Neural progenitor cell (in vitro differentiated cells): ENCODE measurements at places on chromosomes 7 and 10.

DNA sequence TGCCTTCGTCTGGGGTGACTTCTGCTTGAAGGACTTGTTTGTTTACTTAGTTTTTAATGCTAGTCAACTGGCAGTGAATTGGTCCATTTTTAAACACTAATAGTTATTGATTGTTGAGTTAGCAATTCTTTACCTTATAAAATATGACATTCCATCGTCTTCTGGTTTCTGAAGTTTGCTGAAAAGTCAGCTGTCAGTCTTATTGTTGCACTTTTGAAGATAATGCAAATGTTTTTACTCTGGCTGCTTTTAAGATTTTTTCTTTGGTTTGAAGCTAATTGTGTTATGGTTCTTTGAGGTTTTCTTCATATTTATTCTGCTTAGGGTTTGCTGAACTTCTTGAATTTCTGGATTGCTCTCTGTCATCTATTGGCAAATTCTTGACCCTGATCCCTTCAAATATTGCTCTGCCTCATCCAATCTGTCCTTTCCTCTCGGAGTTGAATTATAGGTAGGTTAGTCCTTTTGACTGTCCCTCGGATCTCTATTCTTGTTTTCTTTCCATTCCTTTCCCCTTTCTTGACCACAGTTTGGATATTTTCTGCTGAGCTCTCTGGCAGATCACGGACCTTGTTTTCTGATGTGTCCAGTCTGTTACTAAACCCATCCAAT lies 24.2 kb downstream of the MGMT start:
- peak; percentile 46 for DNase-seq

GRCh38 chr7:11480143-11480542 lies 351.9 kb downstream of the THSD7A start:
- DNase-seq, result no peak

- DNase-seq, result peak; percentile 39
Measured at GRCh38 chr10:114703377-114704107, 45.5 kb upstream of the ABLIM1 start.

- DNase-seq, result no peak
Measured at GRCh38 chr10:3655528-3655927, 129.5 kb downstream of the KLF6 start.

GRCh38 chr10:129207297-129207696 lies 259.7 kb upstream of the MGMT start:
- no peak for DNase-seq

GRCh38 chr7:17770710-17771375 lies 169.5 kb downstream of the SNX13 start:
- DNase-seq, result no peak

DNA sequence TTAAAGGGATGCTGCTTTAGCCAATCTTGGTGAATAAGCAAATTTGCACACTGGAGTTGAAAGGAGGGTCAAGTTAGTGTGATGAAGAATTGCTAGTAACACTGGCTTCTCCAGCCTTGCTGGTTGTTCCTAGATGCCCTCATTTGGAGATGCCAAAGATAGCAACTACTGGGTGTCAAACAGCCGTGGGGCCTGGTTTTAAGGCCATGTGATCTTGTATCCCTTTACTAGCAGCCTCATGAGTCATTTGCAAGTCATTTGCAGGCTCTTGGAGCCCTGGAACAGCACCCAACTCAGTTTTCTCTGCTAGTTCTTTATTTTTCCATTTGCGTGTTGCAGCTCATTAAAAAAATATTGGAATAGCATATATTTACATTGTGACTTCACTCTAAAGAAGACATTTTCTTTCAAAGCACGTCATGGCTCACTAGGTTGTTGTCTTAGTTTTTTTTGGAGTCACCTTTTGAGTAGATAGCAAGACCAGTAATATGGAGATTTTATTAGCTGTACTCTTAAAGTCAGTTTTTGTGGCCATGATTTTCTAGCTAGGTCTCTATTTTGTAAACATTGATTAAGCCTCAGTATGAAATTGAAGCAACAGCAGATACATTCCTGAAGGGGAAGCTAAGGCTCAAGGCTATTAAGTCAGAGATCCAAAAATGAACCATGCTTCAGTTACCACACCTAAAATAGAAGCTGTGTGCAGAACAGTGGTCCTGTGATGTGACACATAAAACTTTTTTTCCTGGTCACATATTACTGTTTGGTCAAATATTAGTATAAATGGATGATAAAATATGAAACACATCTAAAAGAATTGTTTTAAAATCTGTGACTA lies 1.3 kb downstream of the LSMEM1 start:
- no peak for DNase-seq

DNA sequence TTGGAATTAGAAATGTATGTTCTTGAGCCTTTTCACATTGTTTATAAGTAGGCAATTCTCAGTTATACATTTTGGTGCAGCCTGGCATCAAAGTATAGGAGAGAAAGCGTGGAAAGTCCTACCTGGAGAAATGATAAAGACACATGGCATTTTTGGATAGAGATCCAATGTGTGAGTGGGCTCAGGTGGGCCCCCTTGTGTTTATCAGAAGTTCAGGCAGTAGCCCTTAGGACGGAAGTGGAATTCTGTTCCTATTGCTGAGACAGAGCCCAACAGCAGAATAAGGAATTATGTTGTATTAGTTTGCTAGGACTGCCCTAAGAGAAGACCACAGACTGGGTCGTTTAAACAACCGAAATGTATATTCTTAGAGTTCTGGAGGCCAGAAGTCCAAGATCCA lies 85.2 kb upstream of the AMPH start:
- no peak for DNase-seq

- DNase-seq, result no peak
Measured at GRCh38 chr10:62635127-62635526, 169.4 kb upstream of the ADO start.

- DNase-seq, result no peak
Measured at GRCh38 chr10:66783316-66783715, 142.5 kb upstream of the LRRTM3 start.

GRCh38 chr10:113643183-113643582 lies 20.7 kb downstream of the NRAP start:
- no peak for DNase-seq

GRCh38 chr10:59393349-59393748 lies 31.0 kb upstream of the FAM13C start:
- DNase-seq, result no peak

DNA sequence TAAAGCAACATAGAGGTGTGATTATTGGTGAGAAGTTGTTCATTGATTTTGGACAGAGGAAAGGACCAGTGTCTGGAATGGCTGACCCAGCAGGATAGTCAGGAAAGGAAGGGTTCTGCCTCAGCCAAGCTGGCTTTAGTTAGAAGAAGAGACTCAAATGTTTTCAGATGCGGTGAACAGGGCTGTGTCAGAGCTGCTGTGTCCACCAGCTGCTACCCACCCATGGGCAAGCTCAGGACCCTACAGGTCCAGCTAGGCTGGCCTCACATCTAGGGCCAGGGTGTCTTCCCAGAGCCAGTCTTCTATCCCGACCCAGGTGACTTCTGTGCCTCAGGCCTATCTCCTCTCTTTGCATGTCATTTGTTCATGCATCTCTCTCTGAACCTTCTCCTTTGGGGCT lies 37.3 kb upstream of the CXCL12 start:
- no peak for DNase-seq

- DNase-seq, result no peak
Measured at GRCh38 chr10:2893158-2893845, 174.0 kb upstream of the PFKP start.

GRCh38 chr7:76282344-76283253 lies 19.9 kb upstream of the HSPB1 start:
- DNase-seq, result peak; percentile 77

DNA sequence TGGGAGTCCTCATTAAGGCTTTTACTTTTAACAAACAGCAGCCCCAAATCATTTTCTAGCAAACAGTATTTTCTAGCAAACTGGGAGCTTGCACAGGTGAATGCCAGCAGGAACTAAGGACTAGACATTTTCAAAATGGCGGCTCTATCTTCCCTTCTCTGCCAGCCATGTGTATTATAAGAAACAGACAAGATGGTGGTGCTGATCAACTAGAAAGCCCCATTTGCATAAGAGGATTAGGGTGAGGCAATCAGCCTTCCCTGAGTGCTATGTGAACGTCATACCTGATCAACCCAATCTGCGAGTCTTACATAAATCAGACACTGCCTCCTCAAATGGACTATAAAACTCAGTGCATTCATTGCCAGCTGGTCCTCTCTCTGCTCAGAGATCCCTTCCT lies 479.6 kb downstream of the IPMK start:
- no peak for DNase-seq

DNA sequence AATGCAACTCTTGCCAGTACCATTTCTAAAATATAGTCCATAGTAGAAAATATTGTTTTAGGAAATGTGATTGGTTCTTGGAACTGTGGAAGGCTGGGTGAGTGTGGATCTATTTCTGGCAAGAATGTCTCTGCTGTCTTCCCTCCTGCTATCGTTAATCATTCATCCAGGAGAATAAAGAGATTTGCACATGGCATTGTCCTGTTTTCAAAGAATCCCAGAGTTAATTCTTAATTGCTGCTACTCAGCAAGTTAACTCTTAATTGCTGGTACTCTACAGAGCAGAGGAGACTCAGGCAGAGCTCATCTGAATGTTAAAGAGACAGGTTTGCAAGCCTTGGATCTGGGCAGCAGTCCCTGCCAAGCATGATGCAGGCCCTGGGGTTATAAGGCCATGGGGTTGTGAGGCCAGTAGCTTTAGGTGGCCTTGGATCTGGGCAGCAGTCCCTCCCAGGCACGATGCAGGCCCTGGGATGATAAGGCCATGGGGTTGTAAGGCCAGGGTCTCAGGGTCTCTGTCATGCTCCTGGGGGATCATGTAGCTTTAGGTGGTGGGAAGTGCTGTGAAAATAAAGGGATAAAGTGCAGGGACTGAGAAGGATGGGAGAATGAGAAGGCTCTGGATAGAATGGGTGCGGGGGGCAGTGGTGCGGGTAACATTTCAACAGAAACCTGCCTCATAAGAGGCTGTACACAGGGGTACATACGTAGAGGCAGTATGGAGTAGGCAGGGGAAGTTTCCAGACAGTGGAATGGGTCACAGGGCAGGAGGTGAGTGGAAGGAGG lies 162.3 kb downstream of the SVIL start:
- DNase-seq, result no peak

DNA sequence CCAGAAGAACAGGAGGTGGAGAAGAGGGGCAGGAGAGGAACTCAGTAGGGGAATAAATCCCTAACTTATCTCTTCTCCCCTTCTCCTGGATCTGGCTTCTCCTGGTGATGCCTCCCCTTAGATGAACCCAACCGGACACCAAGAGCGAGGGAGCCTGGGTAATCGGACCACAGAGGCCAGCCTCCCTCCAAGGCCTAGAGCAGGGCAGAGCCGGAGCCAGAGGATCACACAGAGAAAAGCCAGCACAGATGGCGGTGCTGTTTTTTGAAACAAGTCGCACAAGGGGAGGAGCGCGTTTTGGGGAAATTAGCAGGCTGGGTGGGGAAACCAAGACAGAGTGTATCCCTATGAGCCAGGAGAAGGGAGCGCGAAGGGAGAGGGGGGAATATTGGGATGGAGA lies 4.9 kb upstream of the SRRM3 start:
- no peak for DNase-seq

- DNase-seq, result peak; percentile 92
Measured at GRCh38 chr10:104076743-104077160, 8.9 kb downstream of the COL17A1 start.

DNA sequence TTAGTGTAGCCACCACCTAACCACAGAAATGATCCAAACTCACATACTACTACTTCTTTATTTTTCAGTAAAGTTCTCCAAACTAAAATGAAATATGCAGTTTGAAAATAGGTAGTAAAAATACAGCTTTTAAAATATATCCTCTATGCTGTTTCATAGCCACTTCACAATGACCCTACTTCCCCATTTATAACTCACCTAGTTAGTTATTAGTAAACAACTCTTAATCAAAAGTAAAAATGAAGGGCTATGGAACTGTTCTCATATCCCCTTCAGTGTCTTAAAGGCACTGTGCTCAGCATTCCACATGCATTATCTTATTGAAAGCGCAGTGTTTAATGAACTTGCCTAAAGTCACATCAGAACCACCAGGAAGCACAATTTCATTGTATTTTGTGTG lies 43.5 kb downstream of the KMT2C start:
- no peak for DNase-seq

DNA sequence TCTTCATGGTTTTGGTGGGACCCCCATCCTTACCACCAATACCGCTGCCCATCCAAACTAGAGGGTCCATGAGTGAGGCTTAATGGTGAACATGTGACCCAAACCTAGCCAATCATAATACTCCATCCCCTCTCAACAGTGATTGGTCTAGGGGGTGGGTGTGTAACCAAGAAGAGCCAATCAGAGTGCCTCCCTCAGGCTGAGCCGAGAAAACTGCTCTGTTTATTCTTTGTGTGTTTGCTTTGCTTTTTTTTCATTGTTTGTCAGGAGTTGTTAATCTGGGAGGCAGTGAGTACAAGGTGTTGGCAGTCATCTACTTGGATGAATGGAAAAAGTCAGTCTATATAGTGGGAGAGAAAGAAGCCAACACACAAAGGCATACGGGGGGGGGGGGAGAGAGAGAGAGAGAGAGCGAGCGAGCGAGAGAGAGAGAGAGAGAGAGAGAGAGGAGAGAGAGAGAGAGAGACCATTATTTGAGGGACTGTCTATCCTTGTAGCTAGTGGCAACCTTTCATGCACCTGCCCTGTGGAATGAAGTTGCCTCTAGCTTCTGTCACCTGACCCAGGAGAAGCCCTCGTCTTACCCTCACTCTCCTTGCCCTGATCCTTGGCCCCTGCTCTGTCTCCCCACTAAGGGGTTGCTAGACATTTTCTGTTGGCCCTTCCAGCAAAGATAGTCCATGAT lies 441.7 kb downstream of the TYW1 start:
- no peak for DNase-seq

GRCh38 chr10:130400890-130401289 lies 264.7 kb downstream of the GLRX3 start:
- no peak for DNase-seq

DNA sequence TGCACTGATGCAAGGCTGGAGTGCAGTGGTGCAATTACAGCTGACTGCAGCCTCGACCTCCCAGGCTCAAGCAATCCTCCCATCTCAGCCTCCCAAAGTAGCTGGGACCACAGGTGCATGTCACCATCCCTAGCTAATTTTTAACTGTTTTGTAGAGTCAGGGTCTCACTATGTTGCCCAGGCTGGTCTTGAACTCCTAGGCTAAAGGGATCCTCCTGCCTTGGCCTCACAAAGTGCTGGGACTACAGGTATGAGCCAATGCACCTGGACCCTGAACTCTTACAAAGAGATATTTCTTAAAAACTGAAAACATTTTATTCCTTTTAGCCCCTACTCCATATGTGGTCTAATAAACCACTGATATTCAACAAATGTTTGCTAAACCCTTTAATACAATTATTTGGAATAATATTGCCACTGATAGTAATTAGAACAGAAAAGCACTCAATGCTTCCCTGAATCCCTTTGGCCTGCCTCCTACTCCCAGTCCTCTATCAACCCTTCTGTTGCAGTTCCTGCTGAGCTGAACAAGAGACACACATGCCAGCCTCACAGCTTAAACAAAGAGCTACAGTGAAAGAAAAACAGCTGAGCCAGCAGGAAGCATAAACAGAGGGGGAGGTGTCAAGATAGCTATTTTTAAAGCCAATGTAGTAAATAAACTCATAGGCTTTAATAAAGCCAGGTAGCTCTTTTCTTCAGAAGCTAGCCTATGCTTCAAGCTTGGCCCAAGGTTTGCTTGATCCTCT lies 7.0 kb upstream of the GNAI1 start:
- peak; percentile 89 for DNase-seq

- DNase-seq, result no peak
Measured at GRCh38 chr7:945147-945555, 9.3 kb downstream of the ADAP1 start.

- DNase-seq, result no peak
Measured at GRCh38 chr10:84254552-84255478, 10.0 kb downstream of the RGR start.
